ENCODE measurements at places on chromosomes 2 and 18.

- no peak for DNase-seq
Measured at GRCh38 chr2:236241181-236242056, 22.8 kb downstream of the ASB18 start.

DNA sequence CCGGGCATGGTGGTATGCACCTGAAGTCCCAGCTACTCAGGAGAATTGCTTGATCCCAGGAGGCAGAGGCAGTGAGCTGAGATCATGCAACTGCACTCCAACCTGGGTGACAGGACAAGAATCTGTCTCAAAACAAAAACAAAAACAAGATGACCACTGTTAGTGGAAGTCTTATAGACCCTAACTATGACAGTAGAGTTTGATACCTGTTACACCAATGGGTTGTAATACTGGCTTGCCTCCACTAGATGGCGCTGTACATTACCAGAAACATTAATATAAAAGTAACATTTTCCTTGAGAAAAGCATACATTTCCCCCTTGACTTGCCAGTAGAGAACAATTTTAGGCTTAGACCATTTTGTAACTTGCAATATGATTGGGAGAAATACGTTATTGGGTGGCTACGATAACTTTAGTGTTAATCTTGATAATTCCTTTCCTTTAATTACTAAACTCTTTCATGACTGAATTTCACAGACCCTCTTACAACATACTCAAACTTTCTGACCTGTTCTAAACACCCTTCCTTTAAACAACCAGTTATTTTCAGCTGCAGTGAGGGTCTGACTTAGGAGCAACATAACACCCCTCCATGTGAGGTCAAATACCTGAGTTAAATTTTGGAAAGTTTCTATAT lies 19.5 kb downstream of the SLC25A52 start:
- DNase-seq, result peak; percentile 24

- no peak for DNase-seq
Measured at GRCh38 chr2:148926981-148927401, 52.0 kb downstream of the KIF5C start.

DNA sequence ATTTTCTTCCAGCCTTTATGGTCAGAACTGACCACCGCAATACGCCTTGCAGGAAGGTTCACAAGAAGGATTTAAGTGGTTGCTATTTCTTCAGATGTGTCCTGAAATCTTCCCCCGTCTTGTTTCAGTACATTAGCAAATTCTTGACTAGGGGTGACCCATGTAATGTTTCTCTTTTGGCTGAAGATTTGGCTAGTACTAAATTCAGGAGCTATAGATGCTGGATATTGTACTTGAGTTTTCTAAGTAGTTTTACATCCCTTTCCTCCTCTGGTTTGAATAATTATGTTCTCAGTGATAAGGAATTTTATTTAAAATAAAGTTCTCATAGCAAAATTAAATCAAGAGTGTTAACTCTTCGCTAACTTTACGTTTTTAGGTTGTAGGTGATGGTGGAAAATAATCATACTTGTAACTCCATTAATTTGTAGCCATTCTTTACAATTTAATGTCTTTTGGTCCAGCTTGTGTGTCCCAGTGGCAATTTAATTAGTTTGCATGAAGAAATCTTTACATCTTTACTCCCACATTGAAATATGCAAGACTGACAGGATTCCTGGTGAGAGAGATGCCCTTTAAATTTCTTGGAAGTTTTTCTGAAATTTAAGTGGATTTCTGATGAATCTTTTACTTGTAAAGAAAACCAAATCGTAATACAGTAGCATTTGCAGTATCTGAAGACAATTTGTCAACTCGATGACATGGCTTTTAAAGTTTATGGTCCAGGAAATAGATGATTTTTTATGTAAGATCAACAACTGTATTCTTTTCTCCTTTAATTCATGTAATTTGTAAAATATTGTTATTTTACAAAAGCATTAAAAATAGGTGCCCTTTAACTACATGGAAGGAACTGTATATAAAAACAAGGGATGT lies 2.8 kb downstream of the PHLPP1 start:
- DNase-seq, result no peak

DNA sequence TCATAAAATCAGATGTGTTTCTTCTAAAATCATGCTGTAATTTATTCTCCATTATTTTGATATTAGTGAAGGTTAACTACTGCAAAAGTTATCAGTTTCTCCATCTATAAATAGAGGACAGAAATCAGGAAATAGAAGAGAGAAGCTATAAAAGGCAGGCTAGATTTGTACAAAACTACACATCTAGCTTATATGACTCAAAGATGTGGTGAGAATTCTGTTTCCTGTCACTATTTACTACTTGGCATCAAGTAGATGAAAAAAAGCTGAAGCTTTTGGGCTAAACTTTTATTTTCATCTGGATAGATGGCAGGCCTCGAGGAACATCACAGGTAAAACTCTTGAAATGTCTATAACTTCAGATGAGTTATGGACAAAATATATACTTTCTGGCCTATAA lies 49.8 kb upstream of the NAB1 start:
- no peak for DNase-seq

DNA sequence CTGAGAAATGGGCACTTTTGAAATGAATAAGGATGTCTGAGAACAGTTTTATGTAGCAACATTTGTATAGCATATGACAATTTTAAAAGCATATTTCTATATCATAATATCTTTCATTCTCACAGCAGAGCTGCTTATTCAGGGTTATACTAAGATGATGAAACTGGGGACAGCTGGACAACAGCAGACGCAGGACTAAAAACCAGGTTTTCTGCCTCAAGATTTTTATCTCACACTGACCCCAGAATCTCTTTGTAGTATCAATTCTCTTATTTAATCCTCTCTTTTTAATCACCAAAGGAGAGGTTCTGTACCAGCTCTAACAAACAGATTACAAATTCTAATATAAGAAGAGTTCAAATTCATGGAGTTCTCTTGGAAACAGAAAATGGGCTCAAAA lies 74.2 kb upstream of the TFCP2L1 start:
- no peak for DNase-seq

GRCh38 chr18:48566589-48566988 lies 27.8 kb downstream of the CTIF start:
- no peak for DNase-seq

DNA sequence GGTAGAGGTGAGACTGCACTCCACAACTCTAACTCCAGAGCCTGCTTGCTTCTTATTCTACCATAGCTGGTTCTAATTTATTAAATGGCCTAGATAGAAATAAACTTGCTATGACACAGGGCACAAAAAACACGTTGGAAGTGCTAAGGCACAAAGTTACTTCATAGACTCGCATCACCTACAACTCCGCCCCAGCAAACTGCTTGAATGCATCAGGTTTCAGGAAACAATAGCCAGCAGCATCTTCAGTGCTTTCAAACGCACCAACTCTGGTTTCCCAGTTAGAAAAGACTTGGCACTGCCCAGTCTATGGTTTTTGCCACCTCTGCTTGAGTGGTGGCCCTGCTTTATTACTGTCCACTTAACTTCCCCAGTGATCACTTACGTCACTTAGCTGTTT lies 142.6 kb downstream of the RIF1 start:
- no peak for DNase-seq
